T-helper 1 cell treated with Interleukin-12 subunit alpha and Interleukin-12 subunit beta and Interleukin-4 antibody, amounts not matched to agents 30 ng/mL and 1 ng/mL, for 36 hours (primary cell): ENCODE measurements at places on chromosomes 1 and 21. TPM values are rescaled to one million over a fixed set of nuclear protein-coding genes. Genes with fewer than 3 reads are reported as not detected.

Gene PALMD
- total RNA-seq, result not detected in 2 replicates

Gene HYI
- 18.3 and 25.1 TPM in 2 replicates for total RNA-seq

Gene NES
- total RNA-seq, result 0.07 and 0.12 TPM in 2 replicates

Gene SERTAD4
- not detected in 2 replicates for total RNA-seq

Gene ICOSLG
- 12.3 and 13.0 TPM in 2 replicates for total RNA-seq
